PC-9 (cell line): ENCODE measurements at places on chromosomes 11 and 22.
A peak's percentile ranks its signal among the peaks of the same experiment; 100 is the strongest.

GRCh38 chr11:129973809-129974208, 28.8 kb downstream of the PRDM10 start:
- no peak for DNase-seq

GRCh38 chr11:86245369-86246292, 1.1 kb downstream of the EED start:
- DNase-seq, result peak; percentile 15

DNA sequence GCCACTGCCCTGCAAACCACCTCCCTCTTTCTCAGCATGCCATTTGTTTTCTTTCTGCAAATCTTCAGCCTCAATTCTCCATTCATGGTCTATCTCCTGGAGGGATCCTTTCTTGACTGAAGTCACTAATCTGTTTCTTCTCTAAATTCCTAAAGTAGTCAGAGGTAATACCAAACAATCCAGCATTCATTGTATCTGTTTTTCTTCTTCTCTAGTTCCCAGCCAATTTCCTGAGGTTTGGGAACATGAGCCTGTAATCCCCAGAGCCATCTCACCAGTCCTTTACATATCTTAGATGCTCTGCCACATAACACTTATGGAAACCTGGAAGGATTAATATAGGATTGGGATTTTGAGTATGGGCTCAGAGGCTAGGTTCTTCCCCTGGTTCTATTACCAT, 86.5 kb downstream of the MICAL2 start:
- no peak for DNase-seq

DNA sequence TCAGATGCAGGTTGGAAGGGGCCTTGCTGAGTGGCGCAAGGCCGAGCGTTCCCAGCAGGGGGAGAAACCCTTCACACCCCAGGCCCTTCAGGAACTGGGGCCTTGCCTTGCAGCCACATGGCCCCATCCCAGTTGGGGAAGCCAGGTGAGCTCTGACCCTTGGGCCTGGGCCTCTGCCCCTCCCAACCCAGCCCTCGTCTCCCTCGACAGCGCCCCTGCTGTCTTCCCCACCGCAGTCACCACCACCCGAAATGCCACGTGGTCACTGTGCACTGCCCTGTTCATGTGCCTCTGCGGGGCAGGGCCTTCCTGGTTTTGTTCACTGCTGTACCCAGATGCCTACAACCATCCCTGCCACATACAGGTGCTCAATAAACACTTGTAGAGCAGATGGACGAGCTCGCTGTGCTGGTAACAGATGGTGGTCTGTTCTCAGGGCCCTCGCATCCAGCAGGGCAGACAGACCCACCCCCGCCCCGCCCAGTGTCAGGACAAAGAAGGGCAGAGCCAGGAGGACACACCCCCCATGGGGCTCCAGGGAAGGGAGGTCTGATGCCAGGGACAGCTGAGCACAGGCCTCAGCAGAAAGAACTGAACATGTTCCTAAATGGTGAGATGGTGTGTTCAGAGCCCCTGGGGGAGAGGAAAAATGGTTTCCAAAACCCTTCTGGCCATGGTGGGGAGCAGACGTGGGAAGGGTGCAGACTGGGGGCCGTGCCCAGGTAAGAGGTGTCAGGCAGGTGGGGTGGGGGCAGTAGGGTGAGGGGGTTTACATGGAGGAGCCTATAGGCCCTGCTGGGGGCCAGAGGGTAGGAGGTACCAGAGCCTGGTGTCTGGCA, 3.7 kb downstream of the POLR2L start:
- DNase-seq, result no peak

DNA sequence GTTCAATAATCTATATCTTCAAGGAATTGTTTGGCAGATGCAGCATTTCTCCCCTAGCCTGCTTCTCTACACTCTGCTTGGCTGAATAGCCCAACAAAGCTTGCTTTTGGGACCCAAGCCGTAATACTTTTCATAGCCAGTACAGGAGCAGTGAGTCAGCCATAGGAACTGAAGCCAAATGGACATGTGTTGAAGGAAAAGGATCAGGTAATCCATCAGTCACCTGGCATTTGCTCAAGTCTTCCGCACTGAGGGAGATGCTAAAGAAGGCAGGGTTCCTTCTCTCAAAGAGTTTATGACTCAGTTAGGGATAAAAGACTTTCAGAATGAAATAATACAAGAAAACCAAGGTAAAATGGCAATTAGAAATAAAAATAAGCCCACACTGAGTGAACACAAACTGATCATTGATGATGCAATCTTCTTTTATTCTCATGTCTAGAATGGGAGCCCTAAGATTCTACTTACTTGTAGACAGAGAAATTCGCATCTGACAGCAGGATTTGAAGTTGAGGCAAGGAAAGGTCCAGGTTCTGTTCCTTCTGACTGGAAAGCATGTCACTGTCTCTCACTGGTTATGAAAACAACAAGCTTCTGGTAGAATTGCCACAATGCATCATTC, 13.2 kb downstream of the C11orf87 start:
- DNase-seq, result no peak

DNA sequence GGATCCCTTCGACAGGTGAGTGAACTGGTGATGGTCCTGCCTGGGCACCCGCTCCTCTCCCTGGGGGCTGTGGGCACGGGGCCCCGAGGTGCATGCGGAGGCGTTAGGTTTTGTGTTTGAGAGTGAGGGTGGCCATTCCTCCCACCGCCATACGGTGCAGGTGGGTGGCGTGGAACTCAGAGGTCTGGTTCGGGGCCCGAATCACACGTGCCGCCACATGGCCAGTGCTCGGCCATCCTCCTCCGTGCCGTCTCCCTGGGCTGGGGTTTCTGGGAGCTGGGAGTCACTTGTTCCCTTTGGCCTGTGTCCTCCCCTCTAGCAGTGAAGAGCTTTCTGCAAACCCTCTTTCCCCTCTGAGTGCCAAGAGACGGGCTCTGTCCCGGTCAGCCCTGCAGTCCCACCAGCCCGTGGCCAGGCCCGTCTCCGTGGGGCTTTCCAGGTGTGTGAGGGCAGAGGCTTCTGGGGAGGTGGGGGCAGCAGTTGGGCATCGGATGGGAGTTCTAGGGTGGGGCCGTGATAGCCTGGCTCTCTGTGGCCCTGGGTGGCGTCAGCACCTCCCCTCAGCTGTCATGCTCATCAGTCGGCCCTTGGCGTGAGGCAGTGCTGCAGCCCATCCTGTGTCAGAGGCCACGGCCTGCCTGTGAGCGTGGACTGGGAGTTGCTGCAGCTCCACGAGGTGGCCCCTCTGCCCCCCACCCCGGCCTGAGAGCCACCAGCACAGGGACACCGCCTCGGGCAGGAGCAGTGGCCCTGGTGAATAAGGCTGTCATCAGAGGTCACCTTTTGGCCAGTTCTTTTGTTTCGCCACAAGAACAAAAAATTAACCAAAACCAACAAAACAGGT, 10.2 kb downstream of the IRF7 start:
- no peak for DNase-seq

DNA sequence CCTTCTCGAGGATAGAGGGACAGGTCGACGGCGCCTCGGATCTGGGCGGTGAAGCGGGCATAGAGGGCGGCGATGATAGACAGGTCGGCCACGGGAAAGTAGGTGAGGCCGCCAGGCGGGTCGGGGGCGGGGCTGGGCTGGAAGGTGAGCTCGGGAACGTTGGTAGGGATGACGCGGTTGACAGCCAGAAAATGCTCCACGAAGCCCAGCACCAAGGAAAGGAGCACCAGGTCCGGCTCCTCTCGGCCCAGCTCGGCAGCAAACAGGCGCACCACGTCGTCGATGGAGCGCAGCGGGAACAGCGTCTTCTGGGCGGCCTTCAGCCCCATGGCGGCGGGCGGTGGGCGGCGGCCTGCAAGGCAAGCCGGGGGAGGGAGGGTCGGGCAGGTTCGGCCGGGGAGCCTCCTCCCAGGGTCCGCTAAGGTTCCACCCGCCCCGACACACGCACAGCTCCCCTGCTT, 540 bp downstream of the MEN1 start:
- DNase-seq, result peak; percentile 64

- no peak for DNase-seq
Observed at GRCh38 chr22:30392661-30393321, 4.0 kb upstream of the SEC14L2 start.

DNA sequence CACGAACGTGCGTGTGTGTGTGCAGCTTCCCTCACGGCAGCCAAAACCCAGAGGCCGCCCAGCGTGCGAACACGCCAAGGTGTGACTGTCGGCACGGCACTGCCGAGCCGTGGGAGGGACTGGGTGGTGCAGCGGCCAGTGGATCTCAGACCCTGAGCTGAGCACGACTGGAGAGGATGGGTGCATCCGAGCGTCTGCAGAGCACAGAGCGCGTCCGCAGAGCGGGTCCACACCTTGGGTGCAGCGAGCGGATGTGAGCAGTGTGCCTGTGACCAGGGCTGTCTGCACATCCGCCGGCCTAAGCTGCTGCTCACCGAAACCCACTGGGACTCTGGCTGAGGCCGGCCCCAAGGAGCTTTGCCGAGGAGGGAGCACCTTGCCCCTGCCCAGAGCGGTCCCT, 22.7 kb downstream of the PTDSS2 start:
- DNase-seq, result no peak

DNA sequence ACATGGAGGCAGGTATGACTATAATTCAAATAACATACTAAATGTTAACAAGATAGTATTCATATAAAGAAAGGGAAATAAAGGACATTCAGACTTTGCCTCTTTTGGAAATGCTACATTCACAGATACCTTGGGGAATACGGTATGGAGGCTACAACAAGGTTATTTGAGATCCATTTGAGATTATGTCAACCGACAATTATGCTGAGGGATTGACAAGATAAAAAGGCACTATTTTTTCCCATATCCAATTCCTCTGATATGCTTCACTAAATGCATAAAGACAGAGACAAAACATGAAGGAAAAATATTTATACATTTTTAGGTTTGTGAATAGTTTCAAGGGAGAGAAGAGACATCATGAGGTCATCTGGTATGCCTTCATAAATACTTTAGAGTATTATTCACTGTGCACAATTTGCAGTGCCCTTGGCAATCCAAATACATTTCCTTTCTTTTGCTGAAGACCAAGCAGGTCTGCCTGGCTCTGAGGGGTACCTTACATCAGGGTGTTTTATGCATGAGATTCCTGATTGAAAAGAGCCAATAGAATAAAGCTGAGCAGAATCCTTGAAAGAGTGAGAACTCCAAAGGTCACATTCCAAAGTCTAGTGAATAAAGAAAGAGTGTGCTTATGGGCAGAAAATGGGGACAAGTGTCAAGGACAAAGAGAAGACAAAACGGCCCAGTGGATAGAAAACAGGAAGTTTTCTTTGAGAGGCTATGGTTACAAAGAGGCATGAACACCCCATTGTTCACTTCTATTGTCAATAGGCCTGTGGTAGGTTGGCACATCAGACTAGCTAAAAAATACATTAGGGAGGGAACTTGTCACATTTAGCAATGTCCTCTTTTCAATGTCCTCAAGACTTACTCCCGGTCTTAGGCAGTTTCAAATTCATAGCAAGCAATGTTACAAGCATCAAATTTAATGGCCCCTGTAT, 455.8 kb downstream of the LRRC4C start:
- no peak for DNase-seq

DNA sequence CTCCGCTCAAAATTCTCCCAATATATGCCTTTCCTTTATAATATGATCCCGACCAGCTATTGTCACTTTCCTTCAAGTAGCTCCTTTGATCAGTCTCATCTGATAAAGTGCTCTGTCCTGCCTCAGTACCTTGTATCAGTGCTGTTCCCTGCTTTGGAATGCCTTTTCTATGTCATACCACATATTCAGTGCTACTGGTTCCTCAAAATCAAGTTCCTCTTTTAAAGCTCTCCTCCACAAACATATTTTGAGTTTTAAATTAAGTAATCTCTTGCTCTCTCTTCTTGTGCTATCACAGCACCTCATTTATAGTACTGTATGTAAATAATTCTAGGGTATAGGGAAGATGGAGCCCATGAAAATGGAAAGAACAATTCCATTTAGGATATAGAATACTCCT, 137.1 kb upstream of the CTSC start:
- no peak for DNase-seq

GRCh38 chr11:57662893-57663292, 5.0 kb upstream of the ZDHHC5 start:
- DNase-seq, result peak; percentile 63

- DNase-seq, result peak; percentile 79
Observed at GRCh38 chr22:36331912-36332622, 55.7 kb downstream of the MYH9 start.

DNA sequence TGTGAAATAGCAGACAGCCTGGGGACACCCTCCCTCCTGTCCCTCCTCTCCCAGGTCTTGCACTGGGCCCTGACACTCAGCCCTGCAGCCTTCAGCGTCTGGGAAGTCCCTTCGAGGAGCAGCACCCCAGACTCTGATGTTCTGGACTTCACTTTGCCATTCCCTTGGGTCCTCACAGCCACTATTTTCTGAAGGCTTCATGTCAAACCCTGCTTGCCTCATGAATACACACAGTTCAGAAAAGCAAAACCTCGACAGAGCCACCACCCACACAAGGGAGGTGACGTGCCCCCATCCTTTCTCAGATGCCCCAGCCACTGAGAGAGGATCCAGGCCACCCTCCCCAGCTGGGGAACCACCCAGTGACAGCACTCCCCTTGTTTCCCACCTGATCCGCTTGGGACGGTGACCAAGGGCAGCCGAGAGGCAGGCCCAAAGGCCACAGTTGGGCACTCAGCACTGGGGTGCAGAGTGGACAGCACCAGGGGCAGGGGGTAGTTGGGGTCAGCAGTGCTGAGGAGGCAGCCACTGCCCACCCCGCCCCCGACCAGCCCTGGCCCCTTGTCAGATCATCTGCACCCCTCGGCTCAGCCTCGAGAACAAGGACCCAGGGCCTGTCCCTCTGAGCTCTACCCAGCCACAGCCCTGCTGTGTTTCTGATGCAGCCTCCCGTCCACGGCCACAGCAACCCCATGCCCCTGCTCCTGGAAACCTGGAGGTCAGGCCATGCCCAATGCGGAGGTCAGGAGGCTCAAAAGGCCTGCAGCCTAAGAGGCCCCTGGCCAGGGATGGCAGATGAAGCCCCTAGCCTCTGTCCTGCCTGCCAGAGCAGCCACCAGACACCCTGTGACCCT, 3.1 kb upstream of the TNNT3 start:
- DNase-seq, result no peak

DNA sequence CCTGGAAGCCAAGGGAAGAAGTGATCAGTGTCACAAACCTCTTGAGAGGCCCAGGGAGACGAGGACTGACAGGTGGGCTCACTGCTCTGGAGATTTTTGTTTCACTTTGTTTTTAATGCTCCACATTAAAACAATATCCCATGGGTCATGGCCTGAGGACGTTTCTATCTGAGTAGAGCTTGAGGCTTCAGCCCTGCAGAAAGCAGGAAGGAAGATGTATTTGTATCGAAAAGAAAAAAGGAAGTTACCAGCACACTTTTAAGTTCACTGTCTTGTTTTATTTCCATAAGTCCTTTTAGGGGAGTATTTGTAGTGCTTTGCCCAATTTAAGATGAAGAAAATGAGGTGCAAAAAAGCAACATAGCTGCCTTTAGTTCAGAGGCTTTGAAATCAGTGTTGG, 191.1 kb downstream of the GRIK4 start:
- DNase-seq, result no peak
